Breast epithelium (tissue), 4 donors: ENCODE measurements at places on chromosomes 7 and 10. TPM values are rescaled to one million over a fixed set of nuclear protein-coding genes. Genes with fewer than 3 reads are reported as not detected.

Gene AGAP5
- 5.4 TPM for total RNA-seq

Gene ENTPD1
- 26.9 TPM for total RNA-seq

Gene TSPAN33
- total RNA-seq, result 5.4 TPM

Gene TMEM213
- total RNA-seq, result not detected

Gene C10orf105
- total RNA-seq, result not detected

Gene GIMAP4
- total RNA-seq, result 29.2 TPM

Gene MPLKIP
- total RNA-seq, result 28.5 TPM

Gene TAS2R3
- 4.8 TPM for total RNA-seq

Gene SLC18A3
- not detected for total RNA-seq

Gene HTR5A
- total RNA-seq, result not detected

Gene INPP5F
- 15.1 TPM for total RNA-seq

- no peaks in the 10 kb centered on the region for H3K4me1 ChIP-seq
- DNase-seq, result no peak
- H3K36me3 ChIP-seq, result no peaks in the 10 kb centered on the region
- no peak overlapping the region for H3K4me3 ChIP-seq
- H3K27ac ChIP-seq, result no peak overlapping the region
Measured at GRCh38 chr10:112738606-112739591, 211.1 kb upstream of the TCF7L2 start.

GRCh38 chr7:96344236-96344635, 22.3 kb upstream of the SLC25A13 start:
- H3K4me1 ChIP-seq, result no peaks in the 10 kb centered on the region
- no peak overlapping the region for H3K27ac ChIP-seq
- DNase-seq, result no peak
- H3K36me3 ChIP-seq, result no peaks in the 10 kb centered on the region
- no peak overlapping the region for H3K4me3 ChIP-seq

GRCh38 chr7:121157885-121158590, 169.5 kb downstream of the CPED1 start:
- no peaks in the 10 kb centered on the region for H3K27me3 ChIP-seq
- H3K4me3 ChIP-seq, result no peak overlapping the region
- H3K27ac ChIP-seq, result no peak overlapping the region
- H3K36me3 ChIP-seq, result no peaks in the 10 kb centered on the region
- H3K4me1 ChIP-seq, result no peaks in the 10 kb centered on the region

DNA sequence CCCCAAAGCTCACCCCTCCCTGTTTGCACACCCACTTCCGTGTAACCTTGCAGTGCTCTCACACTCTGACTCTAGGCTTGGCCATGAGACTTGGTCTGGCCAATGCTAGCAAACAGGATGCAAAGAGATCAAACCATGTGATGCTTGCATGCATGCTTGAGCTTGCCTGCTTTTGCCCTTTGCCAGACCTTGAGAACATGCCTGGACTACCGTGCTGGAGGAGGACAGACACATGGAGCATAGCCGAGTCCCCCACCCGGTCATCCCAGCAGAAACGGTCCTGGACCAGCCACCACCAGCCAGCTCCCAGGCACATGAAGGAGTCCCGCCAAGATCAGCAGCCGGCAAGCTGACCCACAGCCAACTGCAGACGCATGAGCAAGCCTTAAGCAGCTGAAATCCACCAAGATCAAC, 23.4 kb downstream of the PYROXD2 start:
- no peaks in the 10 kb centered on the region for H3K4me1 ChIP-seq
- peak; percentile 70 for DNase-seq
- no peaks in the 10 kb centered on the region for H3K27me3 ChIP-seq
- no peak overlapping the region for H3K27ac ChIP-seq

DNA sequence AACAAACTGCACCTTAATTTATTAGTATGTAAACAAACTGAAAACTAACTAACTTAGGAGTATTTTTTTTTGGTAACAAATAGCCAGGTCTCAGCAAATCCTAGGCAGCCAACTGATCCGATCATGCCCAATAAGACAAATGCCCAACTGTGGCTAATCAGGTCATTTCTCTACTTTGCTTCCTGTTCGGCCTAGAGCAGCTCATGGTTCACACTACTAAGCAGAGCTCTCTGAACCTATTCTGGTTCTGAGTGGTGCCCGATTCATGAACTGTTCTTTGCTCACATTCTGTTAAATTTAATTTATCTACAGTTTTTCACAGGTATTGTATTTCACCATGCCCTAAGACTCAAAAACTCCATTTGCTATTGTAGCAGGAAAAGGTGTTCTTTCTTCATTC, 55.1 kb downstream of the CCDC3 start:
- no peaks in the 10 kb centered on the region for H3K4me1 ChIP-seq
- H3K4me3 ChIP-seq, result no peak overlapping the region
- no peaks in the 10 kb centered on the region for H3K36me3 ChIP-seq
- no peak for DNase-seq

- H3K36me3 ChIP-seq, result no peaks in the 10 kb centered on the region
- no peak within 1 kb of the TSS for H3K27ac ChIP-seq
- no peaks in the 10 kb centered on the region for H3K4me1 ChIP-seq
- no peak for DNase-seq
- no peak within 1 kb of the TSS for H3K4me3 ChIP-seq
Measured at GRCh38 chr7:1232623-1233332, at the start of gene UNCX. Gene UNCX, plus strand, starts transcription at chr7:1232872. Its CDS starts 146 bp downstream, at chr7:1233018.

GRCh38 chr10:61612009-61612408, 50.7 kb upstream of the CABCOCO1 start:
- no peaks in the 10 kb centered on the region for H3K4me1 ChIP-seq
- peak; percentile 36 for DNase-seq
- no peak overlapping the region for H3K27ac ChIP-seq

GRCh38 chr10:91185239-91185875, 35.1 kb upstream of the PCGF5 start:
- no peaks in the 10 kb centered on the region for H3K27me3 ChIP-seq
- no peak overlapping the region for H3K27ac ChIP-seq
- no peak overlapping the region for H3K4me3 ChIP-seq
- no peaks in the 10 kb centered on the region for H3K4me1 ChIP-seq
- no peaks in the 10 kb centered on the region for H3K36me3 ChIP-seq

DNA sequence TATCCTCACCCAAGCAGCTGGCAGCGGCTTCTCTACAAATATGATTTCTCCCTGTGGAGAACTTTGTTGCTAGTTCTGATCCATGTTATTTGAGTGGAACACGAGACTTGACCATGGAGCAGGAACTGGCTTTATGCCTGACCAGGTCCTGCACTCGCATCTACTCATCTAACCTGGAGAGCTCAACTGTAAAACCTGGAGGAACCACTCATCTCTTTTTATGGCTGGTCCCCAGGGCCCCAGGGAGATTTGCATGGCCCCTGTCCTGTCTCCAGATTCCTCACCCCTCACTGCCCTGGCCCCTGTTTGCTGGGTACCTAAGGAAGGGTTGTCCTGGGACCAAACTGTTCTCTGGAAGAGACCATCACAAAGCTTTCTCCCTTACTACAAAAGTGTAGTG, 16.0 kb downstream of the TCAF1 start:
- no peak overlapping the region for H3K4me3 ChIP-seq
- H3K27ac ChIP-seq, result no peak overlapping the region
- no peaks in the 10 kb centered on the region for H3K36me3 ChIP-seq
- H3K27me3 ChIP-seq, result no peaks in the 10 kb centered on the region
- H3K4me1 ChIP-seq, result no peaks in the 10 kb centered on the region

DNA sequence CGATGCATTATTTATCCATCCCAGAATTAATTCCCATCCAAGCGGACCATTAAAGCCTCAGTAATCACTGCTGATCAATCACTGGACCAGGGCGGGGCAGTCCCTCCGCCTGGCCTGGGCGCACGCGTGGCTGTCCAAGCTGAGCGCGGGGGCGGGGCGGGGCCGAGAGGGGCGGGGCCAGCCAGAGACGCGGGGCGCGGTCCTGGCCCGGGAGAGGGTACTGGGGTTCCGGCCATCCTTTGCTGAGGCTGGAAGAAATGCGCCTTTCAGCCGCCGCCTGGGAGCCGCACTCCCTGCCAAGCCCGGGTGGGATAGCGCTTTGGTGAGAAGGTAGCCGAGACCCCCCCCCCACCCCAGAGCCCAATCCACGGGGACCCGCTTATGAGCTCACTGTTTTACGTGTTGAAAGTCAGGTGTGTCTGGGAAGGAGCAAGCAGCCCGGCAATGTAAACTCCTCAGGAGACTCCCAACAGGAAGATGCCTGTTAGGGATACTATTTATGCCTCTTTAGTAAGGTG, at the start of gene ARHGAP22:
TSS of gene ARHGAP22 (minus strand) at position 83 of the 518 bp plus-strand sequence. CDS start 277 bp downstream, outside the sequence.
- H3K4me1 ChIP-seq, result no peaks in the 10 kb centered on the region
- H3K27me3 ChIP-seq, result no peaks in the 10 kb centered on the region
- H3K36me3 ChIP-seq, result no peaks in the 10 kb centered on the region
- peak; percentile 22 for DNase-seq
- H3K27ac ChIP-seq, result no peak within 1 kb of the TSS

DNA sequence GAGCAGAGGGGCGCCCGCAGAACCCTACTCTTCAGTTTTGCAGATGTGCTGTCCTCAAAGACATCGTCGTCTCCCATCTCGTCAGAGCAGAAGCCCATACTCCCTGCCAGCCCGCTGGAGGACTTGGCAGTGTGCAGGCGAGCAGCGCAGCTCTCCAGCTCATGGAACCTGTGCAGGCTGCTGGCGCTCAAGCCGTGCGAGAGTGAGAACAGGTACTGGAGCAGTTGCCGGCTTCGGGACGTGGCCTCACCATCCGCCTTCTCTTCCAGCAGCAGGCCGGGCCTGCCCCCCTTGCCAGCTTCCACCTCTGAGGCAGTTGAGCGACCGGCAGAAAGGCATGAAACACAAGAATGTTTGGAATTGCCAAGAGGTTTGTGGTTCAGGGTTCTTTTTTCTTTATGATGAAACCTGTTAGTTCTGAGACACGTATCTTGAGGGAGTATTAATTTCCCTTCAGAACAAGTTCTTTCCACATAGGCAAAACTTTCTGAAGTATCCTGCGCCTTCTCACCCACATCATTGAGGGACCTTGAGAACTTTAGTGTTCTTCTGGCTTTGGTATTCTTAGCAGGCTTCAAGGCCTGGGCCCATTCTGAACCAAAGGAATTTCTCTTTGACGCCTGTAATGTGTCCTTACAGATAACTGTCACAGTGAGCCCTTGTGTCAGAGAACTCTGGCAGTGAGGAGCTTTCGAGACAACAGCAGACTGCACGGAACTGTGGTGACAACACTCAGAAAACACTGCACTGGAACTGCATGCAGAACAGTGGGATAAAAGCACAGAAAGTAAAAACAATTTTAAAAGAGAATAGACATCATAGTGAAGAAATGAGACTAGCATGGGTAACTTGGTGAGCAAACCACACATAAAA, 89.5 kb downstream of the ALOX5 start:
- H3K4me1 ChIP-seq, result no peaks in the 10 kb centered on the region
- DNase-seq, result no peak
- no peak overlapping the region for H3K4me3 ChIP-seq

DNA sequence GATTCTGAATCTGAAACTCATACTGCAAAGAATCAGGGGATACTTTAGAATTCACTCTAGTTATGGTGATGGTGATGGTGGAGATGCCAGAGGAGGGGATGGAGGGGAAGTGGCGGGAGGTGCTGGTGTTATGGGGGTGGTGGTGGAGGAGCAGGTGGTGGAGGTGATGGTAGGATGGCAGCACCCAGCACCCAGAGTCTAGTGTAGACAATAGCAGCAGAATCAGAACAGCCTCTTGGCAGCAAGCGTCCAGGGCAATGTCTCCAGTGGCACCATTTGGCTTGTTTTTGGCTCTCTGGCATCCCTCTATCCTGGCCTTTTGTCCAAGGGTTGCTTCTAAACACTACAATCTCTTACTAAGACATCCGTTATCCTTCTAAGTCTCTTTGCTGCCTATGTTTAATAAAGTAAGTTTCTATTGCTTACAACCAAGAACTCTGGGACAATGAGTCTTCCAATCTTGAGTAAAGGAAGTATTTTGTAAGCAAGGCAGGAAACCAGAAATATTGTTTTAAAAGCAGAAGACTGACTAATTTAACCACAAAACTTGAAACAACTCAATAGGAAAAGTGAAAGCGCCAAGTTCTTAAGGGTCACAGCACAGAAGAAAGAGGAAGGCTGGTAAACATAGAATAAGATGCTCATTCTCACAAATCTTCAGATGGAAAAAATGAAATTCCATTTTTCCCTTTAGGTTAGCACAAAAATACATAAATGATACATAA, 42.4 kb upstream of the GDF10 start:
- H3K27ac ChIP-seq, result no peak overlapping the region
- no peaks in the 10 kb centered on the region for H3K27me3 ChIP-seq
- H3K36me3 ChIP-seq, result no peaks in the 10 kb centered on the region
- no peak overlapping the region for H3K4me3 ChIP-seq
- no peaks in the 10 kb centered on the region for H3K4me1 ChIP-seq
- peak; percentile 2 for DNase-seq

DNA sequence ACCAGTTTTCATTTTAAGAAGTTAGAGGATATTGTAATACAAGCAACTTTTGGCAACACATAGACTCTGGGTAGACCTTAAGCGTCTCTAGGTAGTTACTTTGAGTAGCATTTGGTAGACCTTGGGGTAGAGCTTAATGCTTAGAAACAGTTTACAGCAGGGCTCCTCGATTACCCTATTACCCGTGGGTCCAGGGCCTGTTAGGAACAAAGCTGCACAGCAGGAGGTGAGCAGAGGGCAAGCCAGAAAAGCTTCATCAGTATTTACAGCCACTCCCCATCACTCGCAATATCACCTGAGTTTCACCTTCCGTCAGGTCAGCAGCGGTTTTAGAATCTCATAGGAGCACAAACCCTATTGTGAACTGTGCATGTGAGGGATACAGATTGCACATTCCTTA, 173.5 kb downstream of the TSPAN12 start:
- no peak for DNase-seq
- H3K27me3 ChIP-seq, result no peaks in the 10 kb centered on the region
- no peaks in the 10 kb centered on the region for H3K36me3 ChIP-seq
- H3K4me3 ChIP-seq, result no peak overlapping the region
- H3K27ac ChIP-seq, result no peak overlapping the region
- H3K4me1 ChIP-seq, result no peaks in the 10 kb centered on the region

GRCh38 chr7:582931-583330, 63.3 kb upstream of the PDGFA start:
- H3K27ac ChIP-seq, result no peak overlapping the region
- no peak overlapping the region for H3K4me3 ChIP-seq
- H3K36me3 ChIP-seq, result no peaks in the 10 kb centered on the region
- no peak for DNase-seq

GRCh38 chr7:116709336-116709735, 37.3 kb downstream of the MET start:
- no peak overlapping the region for H3K4me3 ChIP-seq
- DNase-seq, result no peak
- H3K4me1 ChIP-seq, result peaks cover 4% of the 10 kb centered on the region

DNA sequence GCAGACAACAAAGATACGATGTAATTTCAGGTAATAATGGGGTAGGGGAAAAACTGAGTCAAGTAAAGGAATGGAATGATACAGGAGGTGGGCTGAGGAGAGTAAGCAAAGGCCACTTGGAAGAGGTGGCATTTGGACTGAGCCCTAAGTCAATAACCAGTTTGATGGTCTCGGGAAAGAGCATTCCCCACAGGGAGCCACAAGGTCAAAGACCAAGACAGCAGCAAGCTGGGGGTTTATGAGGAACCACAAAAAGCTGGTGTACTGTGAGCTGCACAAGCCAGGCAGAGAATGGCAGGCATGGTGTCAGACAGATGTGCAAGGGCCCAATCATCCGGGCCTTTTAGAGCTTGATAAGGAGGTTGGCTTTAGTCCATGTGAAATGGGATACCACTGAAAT, 98.7 kb downstream of the NOC3L start:
- H3K36me3 ChIP-seq, result no peaks in the 10 kb centered on the region
- no peak overlapping the region for H3K4me3 ChIP-seq
- no peak for DNase-seq
- no peak overlapping the region for H3K27ac ChIP-seq
- H3K4me1 ChIP-seq, result no peaks in the 10 kb centered on the region
- H3K27me3 ChIP-seq, result no peaks in the 10 kb centered on the region

- peaks cover under 1% of the 10 kb centered on the region for H3K4me1 ChIP-seq
- no peak for DNase-seq
- no peaks in the 10 kb centered on the region for H3K27me3 ChIP-seq
- H3K27ac ChIP-seq, result peak overlapping the region; percentile 87
Measured at GRCh38 chr10:102501201-102502028, 1.1 kb downstream of the ACTR1A start.
